ENCODE measurements at places on chromosomes 7 and 10. TPM values are rescaled to one million over a fixed set of nuclear protein-coding genes. Genes with fewer than 3 reads are reported as not detected.

- no peak for DNase-seq
Measured at GRCh38 chr10:115606086-115606485, 512.9 kb downstream of the ATRNL1 start.

- DNase-seq = no peak
Measured at GRCh38 chr7:103851357-103851756, 138.1 kb downstream of the RELN start.

The SPDYE9 gene
- total RNA-seq = not detected

- no peak for DNase-seq
Measured at GRCh38 chr10:73590881-73591799, at the start of gene USP54. Gene USP54 (minus strand): TSS chr10:73591342. CDS start chr10:73575658, 15,684 bp downstream.

The NUP205 gene
- 40.9 TPM for total RNA-seq

All from aorta (tissue), 5 donors.